ENCODE measurements at places on chromosomes 1 and 21.

GRCh38 chr1:160996178-160996577 lies 24.8 kb downstream of the F11R start:
- no peak for DNase-seq

DNA sequence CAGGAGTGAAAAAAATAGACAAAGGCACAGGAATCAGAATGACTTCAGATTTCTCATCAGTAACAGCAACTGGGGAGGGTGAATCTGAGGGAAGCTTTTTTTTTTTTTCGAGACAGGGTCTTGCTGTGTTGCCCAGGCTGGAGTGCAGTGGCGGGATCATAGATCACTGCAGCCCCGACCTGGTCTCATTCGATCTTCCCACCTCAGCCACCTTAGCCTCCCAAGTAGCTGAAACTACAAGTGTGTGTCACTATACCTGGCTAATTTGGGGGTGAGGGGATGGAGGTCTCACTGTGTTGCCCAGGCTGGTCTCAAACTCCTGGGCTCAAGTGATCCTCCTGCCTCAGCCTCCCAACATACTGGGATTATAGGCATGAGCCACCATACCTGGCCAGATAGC lies 10.7 kb downstream of the ARMH1 start:
- no peak for DNase-seq

DNA sequence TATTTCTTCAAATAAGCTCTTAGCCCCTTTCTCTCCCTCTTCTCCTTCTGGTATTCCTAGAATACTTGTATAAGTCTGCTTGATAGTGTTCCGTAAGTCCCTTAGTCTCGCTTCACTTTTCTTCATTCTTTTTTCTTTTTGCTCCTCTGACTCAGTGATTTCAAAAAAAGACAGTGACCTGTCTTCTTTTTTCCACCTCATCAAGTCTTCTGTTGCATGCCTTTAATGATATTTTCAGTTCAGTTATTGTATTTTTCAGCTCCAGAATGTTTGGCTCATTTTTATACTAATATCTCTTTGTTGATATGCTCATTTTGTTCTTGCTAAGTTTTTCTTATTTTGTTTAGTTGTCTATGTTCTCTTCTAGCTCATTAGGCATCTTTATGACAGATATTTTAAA lies 97.7 kb downstream of the POFUT2 start:
- no peak for DNase-seq

- DNase-seq: no peak
These were observed 55.6 kb downstream of the DDR2 start for GRCh38 chr1:162687870-162688269.

DNA sequence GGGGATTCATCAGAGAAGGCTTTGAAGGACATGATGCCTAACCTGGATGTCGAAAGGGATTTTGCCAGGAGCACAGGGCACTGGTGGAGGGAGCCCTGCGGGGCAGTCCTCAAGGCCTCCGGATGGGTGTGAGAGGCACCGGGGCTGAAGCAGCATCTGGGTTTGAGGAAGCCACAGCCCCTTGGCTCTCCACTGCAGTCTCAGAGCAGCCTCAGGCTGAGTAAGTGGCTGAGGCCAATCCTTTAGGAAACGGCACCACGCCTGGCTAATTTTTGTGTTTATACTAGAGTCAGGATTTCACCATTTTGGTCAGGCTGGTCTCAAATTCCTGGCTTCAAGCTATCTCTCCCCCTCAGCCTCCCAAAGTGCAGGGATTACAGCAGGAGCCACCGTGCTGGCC lies 12.0 kb downstream of the ERVH48-1 start:
- no peak for DNase-seq

DNA sequence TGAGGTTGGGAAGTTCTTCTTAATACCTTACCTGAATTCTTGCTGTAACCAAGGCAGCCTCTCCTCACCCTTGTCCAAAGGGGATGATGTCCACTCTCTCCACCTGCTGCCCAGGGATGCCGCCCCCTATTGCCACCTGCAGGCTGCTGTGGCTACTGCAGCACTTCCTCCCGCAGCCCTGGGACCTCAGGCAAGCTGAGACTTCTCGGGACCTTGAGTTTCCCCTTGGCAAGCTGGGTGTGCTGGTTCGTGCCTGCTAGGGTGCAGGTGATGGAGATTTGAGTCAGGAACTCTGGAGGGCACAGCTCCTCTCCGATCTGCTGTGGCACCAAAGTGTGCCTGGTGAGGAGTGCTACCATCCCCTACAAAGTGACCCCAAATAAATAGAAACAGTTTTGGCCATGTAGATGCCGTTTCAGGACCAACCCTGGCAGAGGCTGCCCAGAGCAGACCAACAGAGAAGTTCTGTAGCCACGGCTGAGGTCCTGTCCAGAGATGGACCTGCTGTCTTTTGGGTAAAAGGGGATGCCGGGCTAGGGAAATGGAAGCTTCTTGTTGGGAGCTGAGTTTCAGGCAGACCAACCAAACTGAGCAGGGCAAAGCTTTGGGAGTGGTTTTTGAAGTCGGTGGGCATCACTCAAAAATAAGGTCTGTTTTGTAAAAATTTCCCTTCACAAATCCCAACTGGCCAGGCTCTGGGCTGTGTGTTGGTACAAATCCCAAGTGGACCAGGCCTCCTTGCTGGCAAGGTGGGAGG lies 31.7 kb downstream of the RUNX3 start:
- DNase-seq: no peak

- no peak for DNase-seq
These were observed 26.8 kb upstream of the EFHD2 start for GRCh38 chr1:15382601-15383518.

GRCh38 chr1:17765444-17766411 lies 10.6 kb downstream of the ACTL8 start:
- no peak for DNase-seq

- no peak for DNase-seq
These were observed 14.6 kb upstream of the RC3H1 start for GRCh38 chr1:174036798-174037197.

DNA sequence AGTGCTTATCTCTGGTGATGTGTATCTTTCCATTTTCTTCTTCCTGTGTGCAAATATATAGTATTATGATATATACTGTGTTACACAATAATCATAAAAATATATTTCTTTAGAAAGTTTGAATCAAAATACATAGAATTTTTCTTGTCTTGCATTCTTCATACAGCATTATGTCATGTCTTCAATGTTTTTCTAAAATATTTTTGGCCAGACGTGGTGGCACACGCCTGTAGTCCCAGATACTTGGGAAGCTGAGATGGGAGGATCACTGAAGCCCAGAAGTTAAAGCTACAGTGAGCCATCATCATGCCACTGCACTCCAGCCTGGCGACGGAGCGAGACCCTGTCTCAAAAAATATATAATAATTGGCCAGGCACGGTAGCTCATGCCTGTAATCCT lies 41.6 kb downstream of the IL6R start:
- no peak for DNase-seq

Measured in stimulated activated CD4-positive, alpha-beta T cell treated with anti-CD3 and anti-CD28 coated beads, Interleukin-15, amount 100 ng/mL, for 1 hour (primary cell).